ENCODE measurements at places on chromosomes 4 and X.

GRCh38 chr4:4256799-4257198, 8.8 kb upstream of the TMEM128 start:
- no peak for DNase-seq

DNA sequence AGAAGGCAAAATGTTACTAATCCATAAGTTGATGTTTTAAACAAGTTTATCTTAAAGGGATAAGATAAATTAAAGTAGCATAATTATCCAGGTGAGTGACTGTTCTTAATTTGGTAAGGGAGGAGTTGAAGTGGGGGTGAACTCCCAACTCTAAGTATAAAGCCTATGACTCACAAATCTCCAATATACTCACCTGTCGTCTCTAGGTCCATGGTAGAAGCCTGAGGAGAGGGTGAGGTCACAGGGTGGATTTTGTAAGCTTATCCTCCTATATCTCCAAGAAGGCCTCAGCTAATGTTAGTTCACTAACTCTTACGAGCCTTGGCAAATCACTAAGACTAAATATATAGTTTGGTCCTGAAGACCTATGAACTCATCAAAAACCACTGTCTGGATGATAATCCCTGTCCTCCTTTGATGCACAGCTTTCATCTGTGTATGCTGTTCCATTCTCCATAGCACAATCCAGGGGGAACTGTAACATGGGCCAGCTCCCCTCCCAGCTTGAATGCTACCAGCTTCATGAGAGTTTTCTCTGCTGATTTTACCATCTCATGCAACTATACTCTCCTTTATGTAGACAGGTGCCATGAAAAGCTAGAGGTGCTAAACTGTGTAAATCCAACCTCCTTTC, 158.7 kb downstream of the BTC start:
- no peak for DNase-seq

- no peak for DNase-seq
These were observed 151.4 kb downstream of the ZNF518B start for GRCh38 chr4:10305816-10306215.

GRCh38 chrX:118507766-118508165, 12.2 kb downstream of the DOCK11 start:
- no peak for DNase-seq

GRCh38 chr4:14771504-14772175, 230.6 kb upstream of the CPEB2 start:
- DNase-seq, result no peak

GRCh38 chr4:184430163-184430562, 44.2 kb downstream of the IRF2 start:
- DNase-seq, result no peak

DNA sequence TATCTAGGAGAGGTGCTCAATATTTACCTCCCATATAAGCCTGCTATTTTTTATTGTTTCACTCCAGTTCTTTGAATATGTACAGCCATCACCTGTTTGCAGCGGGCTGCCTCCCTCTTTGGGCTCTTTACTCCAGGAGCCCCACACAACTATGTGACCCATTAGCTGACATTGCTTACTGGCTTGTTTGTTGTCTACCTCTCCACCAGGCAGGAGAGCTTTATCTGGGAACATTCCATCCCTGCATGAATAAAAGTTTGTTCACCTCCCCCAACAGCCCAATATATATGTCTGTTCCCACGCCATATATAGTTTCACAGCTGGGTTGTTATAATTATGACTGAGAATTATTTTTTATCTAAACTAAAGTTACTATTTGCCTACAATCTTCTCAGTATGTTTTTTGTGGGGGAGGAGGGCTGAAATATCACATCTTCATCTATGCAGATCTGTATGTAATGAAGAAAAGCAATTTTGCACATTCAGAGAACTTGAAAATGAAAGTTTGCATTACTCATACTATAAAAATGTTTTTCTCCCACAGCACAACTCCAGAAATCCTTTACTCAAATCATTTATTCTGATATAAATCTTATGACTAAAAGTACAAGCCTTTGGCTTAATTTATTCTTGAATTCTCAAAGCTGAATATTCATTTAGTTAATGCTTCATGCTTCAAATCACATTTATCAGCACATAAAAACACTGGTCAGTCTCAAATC, 61.2 kb upstream of the DAPP1 start:
- DNase-seq, result peak; percentile 7

Measured in activated CD4-positive, alpha-beta T cell treated with anti-CD3 and anti-CD28 coated beads, Interleukin-2, Interleukin-4, amounts not matched to agents 100 ng/mL and 50 ng/mL, durations not matched to agents 16 hours and 8 hours (primary cell).